CD4-positive, alpha-beta T cell treated with Interleukin-6 at 100 ng/mL for 8 hours (primary cell): ENCODE measurements at places on chromosomes 1 and 21.

DNA sequence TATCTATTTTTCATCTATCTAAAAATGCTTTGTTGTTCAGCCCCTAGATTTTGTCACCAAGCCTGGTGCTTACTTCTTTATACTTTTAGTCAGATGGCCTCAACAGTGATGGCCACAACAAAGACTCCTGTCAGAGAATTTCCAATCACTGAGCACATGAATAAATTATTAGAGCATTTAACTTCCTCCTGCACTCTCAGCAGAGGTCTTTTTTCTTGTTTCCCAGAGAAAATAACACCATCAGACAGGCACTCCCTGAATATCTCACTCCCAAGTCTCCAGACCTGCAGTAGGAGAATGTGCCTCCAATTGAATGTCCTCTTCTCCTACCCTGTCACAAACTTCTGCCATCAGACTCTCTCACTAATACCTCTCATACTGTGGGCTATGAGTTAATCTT lies 616.0 kb upstream of the NR5A2 start:
- no peak for DNase-seq

DNA sequence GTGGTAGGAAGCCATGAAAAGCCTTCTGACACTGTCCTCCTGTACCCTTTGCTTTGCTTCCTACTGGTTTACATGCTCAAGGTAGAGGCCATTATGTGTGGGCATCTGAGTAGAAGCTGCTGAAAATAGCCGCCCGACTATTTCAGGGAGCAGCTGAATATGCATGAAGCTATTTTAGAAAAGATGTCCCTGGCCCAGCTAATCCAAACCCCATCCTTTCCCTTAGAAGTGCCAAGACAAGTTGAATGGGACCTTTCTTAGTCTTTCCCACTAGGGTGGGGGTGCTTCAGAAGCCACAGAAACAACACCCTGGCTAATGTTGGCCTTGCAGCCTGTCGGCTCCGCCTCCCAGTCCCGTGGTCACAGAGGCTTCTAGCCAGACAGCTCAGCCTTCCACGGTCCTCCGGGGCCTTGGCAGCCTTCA lies 205.1 kb upstream of the EDN2 start:
- no peak for DNase-seq

GRCh38 chr1:177573901-177574300 lies 396.0 kb downstream of the SEC16B start:
- DNase-seq = no peak

DNA sequence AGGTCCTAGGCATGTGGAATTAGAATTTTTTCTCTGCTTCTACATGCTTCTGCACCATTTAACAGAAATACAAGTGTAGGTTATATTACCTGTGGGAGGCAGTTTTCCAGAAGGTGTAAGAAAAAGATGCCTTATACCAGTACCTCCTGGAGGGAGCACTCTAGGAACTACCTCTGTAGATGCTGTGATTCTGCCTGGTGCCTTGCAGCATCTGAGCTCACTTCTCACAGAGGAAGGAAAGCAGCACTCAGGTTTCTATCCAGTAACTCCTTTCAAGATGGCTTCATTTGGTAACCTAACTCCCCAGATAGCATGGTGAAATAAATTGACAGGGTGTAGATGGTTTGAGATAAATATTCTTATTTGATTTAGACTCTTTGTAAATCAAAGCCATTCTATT lies 50.3 kb downstream of the GIPC2 start:
- DNase-seq = no peak

DNA sequence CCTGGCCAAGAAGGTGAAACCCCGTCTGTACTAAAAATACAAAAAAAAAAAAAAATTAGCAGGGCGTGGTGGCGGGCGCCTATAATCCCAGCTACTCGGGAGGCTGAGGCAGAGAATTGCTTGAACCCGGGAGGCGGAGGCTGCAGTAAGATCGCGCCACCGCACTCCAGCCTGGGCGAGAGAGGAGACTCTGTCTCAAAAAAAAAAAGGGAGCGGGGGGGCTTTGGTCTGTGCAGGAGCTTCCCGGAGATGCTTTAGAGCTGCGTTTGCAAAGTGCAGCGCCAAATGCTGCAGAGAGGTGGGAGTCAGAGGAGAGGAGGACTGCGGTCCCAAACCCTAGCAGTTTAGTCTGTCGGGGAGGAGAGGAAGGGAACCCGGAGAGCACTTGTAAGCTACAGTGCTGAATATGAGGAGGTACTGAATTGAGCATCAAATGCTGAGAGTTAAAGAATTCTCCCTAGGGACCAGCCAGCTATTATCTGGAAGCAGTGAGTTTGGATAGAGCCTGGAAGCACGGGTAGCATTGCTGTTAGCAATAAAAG lies 569 bp downstream of the FALEC start:
- DNase-seq = no peak

GRCh38 chr1:12019858-12020509 lies 686 bp downstream of the MIIP start:
- DNase-seq = no peak

DNA sequence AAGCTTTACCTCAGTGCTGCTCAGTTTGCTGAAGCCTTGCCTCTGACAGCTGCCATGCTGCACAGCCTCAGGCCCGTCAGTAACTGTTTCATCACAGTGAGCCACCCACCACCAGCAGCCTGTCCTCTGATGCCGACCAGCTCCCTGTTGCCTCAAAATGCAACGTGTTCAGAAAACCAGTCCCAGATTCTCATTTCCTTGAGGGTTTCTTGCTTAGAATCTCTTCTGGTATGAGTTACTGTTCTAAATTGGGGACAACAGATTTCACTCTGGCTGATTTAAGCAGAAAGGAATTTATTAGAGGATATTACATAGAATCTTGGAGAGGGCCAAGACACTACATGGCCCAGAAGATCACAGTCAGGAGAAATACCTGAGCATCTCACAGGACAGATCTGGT lies 11.0 kb downstream of the UBL4B start:
- no peak for DNase-seq

- DNase-seq = no peak
Measured at GRCh38 chr1:66156144-66156543, 363.4 kb downstream of the PDE4B start.

GRCh38 chr1:210293171-210293607 lies 35.5 kb upstream of the HHAT start:
- no peak for DNase-seq

DNA sequence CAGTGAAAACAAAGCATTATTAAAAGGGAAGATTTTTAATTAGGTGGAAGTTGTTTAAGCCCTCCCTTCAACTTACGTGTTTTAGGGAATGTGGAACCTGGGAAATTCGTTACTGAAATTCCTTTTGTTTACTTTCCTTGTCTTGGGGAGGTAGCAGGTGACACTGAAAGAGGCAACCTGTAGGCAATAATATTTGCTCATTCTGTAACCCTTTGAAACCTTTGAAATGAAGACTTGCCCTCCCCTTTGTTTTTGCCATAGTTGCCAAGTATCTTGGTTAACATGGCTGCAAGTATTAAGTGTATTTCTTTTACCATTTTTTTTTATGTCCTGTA lies 1.7 kb downstream of the MRPS6 start:
- no peak for DNase-seq

DNA sequence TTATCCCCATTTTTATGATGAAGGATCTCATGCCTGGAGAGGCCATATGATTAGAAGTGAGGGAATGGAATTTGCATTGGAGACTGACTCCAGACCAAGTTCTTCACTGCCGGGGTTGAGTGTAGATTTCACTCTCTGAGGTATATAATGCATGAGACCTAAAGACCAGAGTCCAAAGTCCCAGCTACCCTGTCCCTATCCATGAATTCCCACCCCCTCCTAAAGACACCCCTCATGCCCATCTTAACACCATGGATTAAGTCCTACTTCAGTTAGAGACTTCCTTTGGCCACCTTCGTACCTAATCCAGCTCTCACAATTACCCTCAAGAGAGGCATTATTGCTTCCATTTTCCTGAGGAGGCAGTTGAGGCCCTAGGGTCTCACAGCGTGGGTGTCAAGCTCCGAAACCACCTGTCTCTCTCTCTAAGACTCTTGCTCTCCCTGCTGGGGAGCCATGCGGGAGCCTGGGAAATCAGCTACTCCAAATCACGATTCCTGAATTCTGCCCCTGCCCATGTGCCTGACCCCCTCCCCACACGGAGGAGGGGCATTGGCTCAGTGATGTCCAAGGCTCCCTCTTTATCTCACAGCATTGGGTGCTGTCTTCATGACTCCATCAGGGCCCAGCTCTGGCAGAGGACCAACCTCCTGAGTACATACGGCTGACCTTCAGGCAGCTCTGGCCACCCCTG lies 11.7 kb upstream of the FOXO6 start:
- DNase-seq = no peak

- DNase-seq = no peak
Measured at GRCh38 chr1:107550358-107550757, 409.5 kb downstream of the NTNG1 start.

GRCh38 chr1:7299329-7299799 lies 471.7 kb upstream of the VAMP3 start:
- no peak for DNase-seq

DNA sequence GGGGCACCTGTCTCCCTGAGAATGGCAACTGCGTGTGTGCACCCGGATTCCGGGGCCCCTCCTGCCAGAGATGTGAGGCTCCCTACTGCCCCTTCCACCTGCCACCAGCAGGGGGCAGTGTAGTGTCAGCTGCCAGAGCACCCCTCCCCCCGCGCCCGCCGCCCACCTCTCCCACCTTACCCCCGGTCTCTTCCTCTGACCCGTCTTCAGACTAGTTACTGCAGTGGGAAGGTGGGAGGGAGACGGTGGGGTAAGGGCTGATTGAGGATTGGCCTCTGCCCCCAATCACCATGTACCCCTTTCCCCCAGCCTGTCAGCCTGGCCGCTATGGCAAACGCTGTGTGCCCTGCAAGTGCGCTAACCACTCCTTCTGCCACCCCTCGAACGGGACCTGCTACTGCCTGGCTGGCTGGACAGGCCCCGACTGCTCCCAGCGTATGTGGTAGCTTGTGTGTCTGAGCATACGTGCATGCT lies 10.1 kb upstream of the LRRC71 start:
- DNase-seq = peak; percentile 43

DNA sequence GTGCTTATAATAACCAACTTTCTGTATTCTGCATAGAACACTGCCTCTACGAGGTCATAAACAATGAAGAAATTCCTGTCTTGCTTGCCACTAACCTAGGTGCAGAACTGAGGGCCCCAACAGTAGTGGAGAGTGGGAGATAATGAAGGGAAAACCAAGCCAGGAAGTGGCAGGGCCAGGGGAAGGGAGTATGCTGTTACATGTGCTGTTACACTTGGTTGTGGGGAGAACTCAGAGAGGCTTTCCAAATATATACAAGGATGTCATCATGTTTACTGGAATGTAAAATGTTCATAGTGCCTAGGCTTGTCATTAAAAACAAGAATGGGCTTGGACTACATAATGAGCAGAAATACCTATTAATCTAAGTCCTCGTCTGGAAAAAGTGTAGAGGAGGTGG lies 31.1 kb downstream of the NHLH2 start:
- DNase-seq = no peak

- no peak for DNase-seq
Measured at GRCh38 chr1:56501888-56502287, 77.5 kb downstream of the PLPP3 start.

DNA sequence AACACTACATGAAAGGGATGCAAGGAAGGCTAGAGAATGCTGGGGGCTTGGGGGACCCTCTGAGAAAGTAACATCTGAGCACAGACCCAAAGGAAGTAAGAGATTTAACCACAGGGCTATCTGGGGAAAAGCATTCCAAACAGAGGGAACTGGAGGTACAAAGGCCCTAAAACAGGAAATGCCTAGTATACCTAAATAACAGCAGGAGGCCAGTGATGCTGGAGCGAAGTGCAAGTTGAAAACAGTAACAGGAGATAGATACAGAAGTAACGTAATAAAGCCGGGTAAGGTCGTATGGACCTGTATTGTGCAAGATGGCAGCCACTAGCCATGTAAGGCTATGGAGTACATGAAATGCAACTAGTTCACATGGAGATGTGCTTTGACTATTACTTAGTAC lies 52.1 kb downstream of the CD34 start:
- no peak for DNase-seq

DNA sequence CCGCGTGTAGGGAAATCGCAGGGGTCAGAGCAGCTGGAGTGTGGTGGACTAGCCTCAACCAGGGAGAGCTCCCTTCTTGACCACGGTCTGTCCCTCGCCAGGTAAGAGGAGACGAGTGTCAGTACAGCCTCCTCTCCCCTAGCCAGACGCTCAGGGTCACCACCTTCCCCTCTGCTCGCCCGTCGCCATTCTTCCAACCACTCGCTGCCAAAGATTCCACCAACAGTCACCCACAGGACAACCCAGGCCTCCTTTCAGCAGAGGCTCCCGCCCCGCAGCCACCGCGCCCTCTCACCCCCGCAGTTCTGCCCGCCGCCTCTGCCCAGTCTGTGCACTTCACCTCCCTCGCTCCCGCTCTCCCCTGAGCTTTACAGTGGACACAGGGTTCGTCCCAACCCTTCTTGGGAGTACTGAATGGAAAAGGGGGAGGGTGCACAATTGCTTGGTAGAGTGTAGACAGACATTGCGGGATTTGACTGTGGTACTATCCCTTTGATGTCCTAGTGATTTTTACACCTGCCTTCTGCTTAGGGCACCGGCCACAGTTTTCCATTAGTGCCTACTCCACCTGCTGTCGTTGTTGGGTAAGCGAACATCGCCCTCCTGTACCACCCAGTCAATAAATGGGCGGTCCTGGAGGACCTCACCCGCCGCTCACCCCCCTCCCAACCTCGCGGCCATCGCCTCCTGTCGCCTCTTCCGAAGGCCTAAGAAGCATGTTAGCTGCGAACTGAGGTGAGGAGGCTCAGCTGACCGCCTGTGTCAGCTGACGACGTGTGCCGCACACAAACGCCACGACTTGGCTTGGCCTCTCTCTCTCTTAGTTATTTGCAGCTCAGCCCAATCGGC lies 9.2 kb upstream of the NBPF11 start:
- DNase-seq = no peak

DNA sequence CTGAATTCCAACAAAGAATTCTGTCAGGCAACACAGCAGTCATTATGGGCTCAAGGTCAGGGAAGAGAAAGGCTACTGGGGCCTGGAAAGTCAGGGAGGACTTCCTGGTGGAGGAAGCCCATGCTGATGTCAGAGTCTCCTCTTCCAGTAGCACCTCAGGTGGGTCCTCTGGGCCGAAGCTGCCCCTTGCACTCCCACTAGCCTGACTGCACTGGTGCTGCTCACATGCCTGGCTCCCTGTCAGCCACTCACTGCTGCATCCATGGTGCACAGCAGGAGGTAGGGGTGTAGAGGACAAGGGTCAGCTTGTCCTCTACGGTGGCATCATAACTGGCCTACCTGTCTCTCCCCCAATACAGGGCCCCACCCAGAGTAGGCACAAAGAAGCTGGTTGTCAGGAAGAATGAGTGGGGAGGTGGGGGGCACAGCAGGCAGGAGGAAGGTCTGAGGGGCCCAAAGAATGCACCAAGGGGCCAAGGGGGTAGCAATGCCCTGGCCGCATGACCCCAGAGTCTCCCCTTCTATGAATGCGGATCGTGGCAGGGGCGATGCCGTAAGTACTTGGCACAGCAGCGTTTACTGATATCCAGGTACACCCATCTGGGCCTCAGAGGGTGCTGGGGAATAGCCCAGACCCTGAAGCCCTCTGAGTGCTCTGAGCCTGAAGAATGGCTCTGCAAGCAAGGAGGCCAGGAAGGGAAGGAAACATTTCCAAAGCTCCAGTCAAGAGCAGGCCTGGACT lies 80.3 kb downstream of the GLIS1 start:
- no peak for DNase-seq

- DNase-seq = peak; percentile 48
Measured at GRCh38 chr1:27332536-27333281, 9.1 kb upstream of the SYTL1 start.

GRCh38 chr1:230349020-230349393 lies 77.1 kb downstream of the PGBD5 start:
- DNase-seq = no peak

- no peak for DNase-seq
Measured at GRCh38 chr1:221878134-221878533, 136.2 kb upstream of the DUSP10 start.
